H7 (cell line): ENCODE measurements at places on chromosomes 2 and 18. TPM values are rescaled to one million over a fixed set of nuclear protein-coding genes. Genes with fewer than 3 reads are reported as not detected.

DNA sequence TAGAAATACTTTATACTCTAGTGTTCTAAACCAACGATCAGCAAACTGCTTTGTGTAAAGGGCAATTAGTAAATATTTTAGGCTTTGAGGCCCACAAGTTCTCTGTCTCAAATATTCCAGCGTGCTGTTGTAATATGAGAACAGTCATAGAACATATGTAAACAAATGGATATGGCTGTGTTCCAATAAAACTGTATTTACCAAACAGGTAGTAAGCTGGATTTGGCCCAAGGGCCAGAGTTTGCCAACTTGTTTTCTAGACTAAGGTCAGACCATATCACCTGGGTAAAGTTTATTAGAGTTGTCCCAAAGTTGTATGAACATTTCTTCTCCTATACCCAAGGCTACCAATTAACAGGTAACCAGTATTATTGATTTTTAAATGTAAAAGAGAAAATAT, 303.2 kb upstream of the MC4R start:
- no peak for DNase-seq

Gene CERS6
- total RNA-seq, result 13.1 and 14.0 TPM in 2 replicates

Gene MLPH
- 1.1 and 6.1 TPM in 2 replicates for total RNA-seq

- no peak for DNase-seq
Measured at GRCh38 chr18:48319801-48320638, 89.2 kb downstream of the ZBTB7C start.

Gene PDE11A
- 0.18 and 1.2 TPM in 2 replicates for total RNA-seq

- DNase-seq, result no peak
Measured at GRCh38 chr2:212484563-212485080, 54.0 kb downstream of the ERBB4 start.

Gene XRCC5
- 496 and 523 TPM in 2 replicates for total RNA-seq

- DNase-seq, result peak; percentile 84
Measured at GRCh38 chr2:120239488-120240287, 13.0 kb upstream of the RALB start.

- DNase-seq, result no peak
Measured at GRCh38 chr2:109153005-109153784, 24.2 kb downstream of the SH3RF3 start.
